ENCODE measurements at places on chromosomes 3 and 15.

- DNase-seq, result no peak
Measured at GRCh38 chr3:182165234-182165633, 453.5 kb downstream of the SOX2 start.

DNA sequence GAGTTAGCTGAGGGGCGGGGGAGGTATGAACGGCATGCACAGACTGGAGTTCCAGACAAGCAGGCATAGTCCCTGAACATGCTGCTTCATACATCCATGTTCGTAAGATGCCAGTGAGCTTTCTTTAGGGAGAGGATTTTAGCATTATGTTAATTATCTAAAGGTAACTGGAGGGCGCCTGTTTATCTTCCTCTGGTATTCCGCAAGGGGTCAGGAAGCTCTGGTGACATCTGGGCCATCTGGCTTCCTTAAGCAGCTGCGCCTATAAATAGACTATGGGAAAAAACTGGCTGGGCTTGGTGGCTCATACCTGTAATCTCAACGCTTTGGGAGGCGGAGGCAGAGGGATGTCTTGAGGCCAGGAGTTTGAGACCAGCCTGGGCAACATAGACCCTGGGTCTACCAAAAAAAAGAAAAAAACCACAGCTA lies 1.5 kb upstream of the FBXO22 start:
- no peak for DNase-seq

- no peak for DNase-seq
Measured at GRCh38 chr3:39907981-39908380, 98.6 kb downstream of the MYRIP start.

GRCh38 chr3:32460031-32460749 lies 42.5 kb downstream of the CMTM6 start:
- no peak for DNase-seq

DNA sequence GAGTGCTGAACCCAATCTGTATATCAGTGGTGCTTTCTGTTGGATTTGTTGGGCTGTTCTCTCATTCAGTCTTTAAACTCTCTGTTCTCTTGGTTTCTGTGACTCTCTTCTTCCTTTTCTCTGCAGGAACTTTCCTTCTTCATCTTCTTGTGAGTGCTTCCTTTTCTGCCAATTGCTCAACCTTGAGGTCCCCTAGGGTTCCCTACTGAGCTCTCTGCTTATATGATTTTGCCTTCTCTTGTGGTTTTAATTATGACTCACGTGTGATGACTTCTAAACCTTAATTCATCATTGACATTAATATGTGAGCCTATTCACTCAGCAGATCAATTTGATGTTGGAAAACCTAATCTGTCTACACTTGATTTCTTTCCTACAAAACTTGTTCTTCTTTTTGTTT lies 39.4 kb downstream of the MOBP start:
- DNase-seq, result no peak

- DNase-seq, result no peak
Measured at GRCh38 chr3:60578936-60579335, 672.3 kb downstream of the FHIT start.

DNA sequence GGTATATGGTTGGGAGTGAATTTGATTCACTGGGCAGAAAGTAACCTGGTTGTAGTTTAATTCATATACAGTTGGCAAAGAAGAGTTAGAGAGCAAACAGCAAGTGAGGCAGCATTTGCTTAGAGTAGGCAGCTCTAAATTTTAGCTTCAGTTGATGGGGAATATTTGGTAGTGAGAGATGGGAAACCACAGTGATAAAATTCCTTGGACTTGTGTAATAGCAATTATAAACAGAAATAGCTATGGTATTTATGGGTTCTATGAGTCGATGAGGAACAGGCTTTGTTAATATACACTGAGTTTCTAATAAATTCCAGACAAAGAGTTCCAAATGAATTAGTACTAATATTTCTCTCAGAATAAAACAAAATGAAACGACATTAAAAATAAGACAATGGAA lies 894.0 kb downstream of the ROBO2 start:
- no peak for DNase-seq

DNA sequence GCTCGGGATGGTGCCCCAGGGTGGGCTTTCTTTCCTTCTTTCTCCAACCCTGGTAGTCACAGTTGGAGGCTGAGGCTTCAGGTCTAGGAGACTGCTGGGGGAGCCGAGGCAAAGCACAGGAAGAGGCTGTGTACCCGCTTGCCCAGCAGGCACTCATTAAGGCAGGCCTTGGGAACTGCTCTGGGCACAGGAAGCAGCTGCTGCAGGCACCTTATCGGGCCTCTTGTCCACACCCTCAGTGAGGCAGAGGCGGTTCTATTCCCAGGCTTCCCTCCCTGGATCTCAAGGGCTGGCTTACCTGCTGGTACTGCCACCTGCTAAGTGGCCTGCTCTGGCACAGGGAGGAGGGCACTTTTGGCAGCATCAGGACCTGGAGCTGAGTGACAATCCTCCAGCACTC lies 15.8 kb upstream of the GRM2 start:
- no peak for DNase-seq

DNA sequence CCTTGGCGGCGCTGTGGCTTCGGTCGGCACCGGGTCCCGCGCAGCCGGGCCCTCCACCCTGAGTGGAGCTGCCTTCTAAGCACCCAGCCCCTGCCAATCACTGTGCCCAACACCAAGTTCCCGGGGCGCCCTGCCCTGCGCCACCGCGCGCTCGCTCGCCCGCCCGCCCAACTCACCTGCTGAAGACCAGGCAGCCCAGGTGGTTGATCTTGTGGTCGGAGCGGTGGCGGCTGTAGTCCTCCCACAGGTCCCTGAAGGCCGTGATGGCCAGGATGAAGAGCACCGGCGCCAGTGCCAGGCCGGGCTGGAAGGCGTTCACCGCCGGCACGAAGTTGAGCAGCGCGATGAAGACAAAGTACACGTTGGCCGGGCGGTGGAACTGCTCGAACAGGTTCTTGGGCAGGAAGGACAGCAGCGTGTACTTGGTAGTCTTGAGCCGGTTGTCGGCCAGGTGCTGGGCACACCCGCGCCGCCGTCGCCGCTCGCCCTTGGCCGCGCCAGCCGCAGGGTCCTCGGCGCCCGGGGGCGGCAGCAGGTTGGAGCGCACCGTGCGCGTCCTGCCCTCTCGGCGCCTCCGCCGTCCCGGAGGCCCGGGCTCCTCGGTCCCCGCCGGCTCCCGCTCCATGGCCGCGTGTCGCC lies 536 bp downstream of the ATP10A start:
- peak; percentile 54 for DNase-seq

DNA sequence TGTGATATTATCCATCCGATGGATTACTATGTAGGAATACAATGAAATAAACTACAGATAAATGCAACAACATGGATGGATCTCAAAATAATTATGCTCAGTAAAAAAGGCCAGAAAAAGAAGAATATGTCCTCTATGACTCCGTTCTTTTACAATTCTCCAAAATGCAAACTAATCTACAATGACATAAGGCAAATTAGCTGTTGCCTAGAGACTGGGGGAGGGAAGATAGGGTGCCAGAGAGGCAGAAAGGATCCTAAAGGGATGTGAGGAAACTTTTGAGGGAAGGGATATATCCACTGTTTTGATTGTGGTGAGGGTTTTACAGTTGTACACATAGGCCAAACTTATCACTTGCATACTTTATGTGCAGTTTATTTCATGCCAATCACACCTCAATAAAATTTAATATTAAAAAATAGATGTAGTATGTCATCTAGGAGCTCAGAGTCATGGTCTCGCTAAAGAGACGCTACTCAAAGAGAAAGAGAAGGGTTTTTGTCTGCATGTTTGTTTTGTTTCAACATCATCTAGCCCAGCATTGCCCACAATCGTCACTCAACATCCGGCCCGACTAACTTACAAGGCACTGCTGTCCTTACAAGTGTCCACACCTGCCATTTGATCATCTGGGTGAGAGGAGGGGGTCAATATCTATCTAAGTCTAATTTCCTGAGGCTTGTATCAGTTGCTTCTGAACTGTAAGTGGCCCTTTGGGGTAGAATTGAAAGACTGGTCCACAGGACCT lies 29.5 kb downstream of the HES1 start:
- DNase-seq, result no peak

- no peak for DNase-seq
Measured at GRCh38 chr3:12560505-12561190, 3.8 kb downstream of the MKRN2 start.

- DNase-seq, result no peak
Measured at GRCh38 chr15:42727750-42728381, 9.1 kb downstream of the CDAN1 start.

DNA sequence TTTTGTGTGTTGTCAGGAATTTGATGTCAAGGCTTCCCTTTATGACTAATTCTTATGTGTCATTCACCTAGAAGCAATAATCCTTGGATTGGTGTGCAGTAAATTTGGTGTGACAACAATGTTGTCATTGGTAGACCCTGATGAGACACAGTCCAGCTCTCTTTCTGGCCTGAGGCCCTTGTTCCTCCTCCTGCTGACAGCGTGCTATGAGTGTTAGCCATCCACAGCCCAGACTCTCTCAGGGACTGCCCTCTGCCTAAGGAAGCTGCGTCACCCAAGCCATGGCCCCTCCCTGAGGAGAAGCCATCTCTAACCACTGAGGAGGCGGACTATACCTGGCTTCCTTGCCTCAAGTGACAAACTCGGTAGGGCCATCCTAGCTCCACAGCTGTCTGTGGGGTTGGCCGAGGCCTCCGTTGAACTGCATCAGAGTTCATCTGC lies 13.3 kb upstream of the TM4SF1 start:
- DNase-seq, result no peak

DNA sequence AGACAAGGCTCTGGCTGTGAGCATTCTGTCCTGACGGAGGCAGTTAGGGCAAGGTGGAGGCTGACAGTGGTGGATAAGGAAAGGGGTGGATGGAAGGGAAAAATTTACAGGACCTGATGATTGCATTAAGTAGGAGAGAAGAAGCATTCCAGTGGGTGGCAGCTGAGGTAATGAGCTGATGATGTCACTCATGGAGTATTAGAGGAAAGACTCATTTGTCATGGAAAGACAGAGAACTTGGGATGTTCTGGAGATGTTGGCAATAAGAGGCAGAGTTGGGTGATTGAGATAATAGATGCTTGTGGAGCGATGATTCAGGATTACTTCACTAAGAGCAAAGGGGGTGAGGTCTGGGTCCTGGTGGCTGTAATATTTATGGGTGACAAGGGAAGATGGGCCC lies 63.6 kb upstream of the SCN5A start:
- DNase-seq, result no peak

DNA sequence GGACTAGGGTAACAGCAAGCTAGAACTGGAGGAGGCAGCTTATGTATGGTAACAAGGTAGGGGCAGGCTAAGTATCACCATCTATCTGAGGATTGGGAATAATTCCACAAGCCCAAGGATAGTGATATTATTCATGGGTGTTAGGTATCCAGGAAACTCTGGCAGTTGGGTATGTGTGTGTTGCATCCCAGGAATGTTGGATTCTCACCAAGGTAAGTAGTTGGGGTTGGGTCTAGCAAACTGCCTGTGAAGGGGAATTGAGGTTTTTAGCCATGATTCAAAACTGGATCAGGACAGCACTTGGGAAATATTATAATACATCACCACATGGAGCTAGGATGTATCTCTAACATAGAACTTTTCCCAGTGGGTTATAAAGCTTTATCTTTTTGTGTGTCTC lies 626.4 kb upstream of the GOLIM4 start:
- DNase-seq, result no peak

DNA sequence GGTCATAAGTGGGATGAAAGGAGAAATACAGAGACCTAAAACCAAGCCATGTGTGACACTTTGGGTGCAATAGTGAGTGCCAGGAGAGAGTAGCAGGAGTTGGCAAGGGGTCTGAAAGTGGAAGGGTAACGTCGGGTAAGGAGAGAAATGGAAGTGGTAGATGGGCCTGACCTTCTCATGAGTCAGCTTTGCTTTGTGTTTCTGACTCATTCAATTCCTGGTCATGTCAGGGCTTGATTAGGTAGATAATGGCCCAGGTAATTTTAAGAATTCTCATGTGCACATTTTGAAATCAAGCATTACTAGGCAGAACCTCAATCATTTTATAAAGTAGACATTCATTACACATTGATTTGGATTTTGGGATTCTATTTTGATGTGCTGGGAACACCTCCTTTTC lies 262.5 kb downstream of the SOX2 start:
- DNase-seq, result no peak

DNA sequence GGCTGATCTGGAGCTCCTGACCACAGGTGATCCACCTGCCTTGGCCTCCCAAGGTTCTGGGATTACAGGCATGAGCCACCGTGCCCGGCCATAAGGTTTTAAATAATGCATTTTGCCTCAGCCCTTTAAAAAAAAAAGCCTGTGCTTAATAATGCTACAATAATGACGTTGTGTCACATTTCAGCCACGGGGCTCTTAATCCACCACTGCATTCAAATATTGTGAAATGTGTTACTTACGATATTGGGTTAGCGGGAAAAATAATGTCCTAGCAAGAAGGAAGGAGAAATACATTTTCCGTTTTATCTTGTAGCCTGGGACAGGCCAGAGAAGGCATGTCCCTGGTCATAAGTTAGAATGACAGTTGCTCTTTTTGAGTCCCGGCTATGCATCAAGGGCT lies 17.6 kb downstream of the PAQR5 start:
- DNase-seq, result no peak

DNA sequence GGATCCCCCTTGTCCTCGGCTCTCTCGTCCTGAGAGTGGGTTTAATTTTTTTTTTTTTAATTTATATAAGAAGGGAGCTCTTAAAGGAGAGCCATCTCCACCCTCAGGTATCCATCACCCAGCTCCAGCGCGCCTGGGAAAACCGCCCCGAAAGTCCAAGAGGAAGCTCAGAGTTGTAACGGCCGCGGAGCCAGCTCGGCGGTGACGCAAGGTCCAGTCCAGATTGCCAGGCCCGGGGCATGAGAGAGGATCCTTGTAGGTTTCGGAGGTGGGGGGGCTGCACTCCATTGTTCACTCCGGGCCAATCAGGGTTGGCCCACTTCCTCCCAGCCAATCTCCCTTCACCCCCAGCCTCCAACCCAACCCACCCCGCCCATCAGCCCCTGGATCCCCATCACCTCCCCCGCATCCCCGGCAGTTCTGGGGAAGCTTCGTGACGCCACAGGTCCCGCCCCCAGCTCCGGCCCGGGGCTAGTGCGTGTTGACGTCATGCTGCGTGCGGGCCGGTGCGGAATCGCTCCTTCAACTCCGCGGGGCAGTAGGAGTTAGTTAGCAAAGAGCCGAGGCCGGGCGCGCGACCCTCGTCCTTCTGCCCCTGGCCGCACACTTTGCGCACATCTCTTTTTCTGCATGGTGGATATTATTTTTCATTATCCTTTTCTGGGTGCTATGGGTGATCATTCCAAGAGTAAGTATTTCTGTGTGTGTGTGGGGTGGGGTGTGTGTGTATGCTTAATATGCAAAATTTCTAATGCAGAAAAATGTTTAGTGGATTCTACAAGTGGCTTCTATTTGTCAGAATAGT lies at the start of gene ISL2:
ISL2 (plus strand) TSS at position 520 of the 805 bp plus-strand sequence; CDS start at position 631, 111 bp downstream.
- peak; percentile 41 for DNase-seq

DNA sequence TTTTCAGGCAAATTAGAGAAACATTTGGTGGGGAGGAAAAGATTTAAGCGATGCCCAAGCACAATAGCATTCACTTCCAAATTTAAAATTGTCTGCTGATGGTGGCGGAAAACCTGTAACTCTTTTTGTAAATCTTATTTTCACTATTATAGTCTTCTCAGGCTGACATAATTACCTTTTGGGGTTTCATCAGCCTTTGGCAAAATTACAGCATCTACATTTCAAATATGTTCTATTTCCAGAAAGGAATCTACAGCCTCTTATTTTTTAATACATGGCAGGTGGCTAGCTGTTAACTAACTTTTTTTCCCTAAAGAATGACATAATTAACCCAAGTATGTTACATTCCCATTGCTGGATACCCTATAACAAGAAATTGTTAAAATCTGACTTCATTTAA lies 391.5 kb upstream of the CCDC54 start:
- no peak for DNase-seq
